ENCODE measurements at places on chromosomes 2 and 18.

DNA sequence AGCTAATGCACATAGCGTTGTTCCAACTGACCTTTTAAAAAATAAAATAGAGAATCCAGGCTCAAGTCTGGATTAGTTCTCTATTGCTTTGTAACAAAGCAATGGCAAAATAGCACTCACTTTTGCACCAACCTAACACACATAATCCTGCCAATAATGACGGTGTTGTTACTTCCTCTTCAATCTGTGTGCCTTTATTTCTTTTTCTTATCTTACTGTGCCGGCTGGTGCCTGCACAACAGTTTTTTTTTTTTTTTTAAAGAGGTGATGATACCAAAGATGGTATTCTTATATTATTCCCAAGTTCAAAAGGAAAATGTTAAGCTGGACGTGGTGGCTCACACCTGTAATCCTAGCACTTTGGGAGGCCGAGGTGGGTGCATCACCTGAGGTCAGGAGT lies 3.4 kb downstream of the PLB1 start:
- DNase-seq: no peak

DNA sequence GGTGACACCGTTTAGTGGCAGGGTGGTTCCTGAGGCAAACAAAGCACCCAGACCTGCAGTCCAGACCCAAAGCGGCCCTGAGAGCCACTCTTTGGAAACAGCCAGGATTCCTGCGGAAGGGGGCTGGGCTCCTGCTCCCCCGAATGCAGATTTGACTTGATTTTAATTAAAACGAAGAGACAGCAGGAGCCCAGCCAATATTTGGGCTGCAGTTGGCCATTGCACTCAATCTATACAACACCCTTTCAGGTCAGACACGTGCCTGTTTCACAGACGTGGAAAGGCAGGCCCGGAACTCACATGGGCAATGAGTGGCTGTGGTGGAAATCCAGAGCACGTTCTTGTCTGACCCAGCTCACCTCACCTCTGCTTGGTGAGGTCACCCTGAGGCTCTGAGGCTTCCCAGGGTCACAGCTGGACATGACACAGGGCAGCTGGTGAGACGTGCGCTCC lies 122.4 kb downstream of the NDUFA10 start:
- DNase-seq: no peak

GRCh38 chr2:149037851-149038250 lies 648 bp upstream of the LYPD6B start:
- DNase-seq: no peak

DNA sequence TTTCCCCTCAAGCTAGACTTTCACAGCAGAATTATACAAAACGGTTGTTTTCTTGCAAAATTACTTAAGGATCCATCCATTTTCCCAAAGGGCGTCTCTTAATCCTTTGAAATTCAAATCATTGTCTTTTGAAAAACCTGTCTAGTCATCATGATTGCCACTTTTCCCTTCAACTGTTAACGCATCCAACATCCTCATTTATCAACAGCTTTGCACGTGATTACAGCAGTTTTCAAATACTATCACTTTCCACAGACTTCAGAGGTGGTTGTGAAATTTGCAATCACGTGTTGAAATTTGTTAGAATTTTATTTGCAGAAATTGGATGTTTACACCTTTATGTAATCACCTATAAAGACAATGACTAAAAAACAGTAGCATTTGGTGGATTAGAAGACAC lies 304.4 kb upstream of the SLC39A10 start:
- DNase-seq: no peak

- DNase-seq: no peak
Measured at GRCh38 chr2:169746240-169746639, 12.6 kb downstream of the KLHL23 start.

DNA sequence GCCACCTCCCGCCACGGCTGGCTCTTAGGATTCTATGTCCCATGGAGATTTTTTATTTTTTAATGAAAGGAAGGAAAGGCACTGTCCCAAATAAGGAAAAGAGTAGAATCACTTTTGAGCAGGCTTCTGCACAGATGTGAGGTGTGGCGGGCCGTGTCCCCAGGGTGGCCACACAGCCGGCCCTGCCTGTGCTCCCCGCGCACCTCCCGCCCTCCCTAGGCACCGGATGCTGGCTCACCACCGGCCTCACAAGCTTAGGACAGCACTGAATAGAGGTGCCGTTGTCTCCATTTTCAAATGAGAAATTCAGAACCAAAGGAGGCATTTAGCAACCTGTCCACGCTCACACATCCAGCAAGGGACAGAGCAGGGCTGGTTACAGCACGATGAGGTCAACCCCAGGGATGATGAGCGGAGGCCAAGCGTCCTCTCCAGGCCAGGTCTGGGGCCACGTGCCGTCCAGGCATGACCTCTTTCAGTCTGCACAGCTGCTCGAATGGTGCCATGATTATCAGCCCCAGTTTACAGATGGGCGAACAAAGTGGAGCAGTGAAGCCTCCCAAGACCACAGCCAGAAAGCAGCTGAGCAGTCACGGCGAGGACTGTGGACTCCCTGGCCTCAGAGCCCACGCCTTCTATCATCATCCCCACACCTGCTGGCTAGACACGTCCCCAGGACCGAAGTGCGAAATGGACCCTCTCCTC lies 20.7 kb upstream of the TEX51 start:
- DNase-seq: no peak

- no peak for DNase-seq
Measured at GRCh38 chr2:375270-375955, 87.5 kb upstream of the ALKAL2 start.

- peak; percentile 62 for DNase-seq
Measured at GRCh38 chr2:112793449-112793978, 9.2 kb upstream of the IL1A start.

DNA sequence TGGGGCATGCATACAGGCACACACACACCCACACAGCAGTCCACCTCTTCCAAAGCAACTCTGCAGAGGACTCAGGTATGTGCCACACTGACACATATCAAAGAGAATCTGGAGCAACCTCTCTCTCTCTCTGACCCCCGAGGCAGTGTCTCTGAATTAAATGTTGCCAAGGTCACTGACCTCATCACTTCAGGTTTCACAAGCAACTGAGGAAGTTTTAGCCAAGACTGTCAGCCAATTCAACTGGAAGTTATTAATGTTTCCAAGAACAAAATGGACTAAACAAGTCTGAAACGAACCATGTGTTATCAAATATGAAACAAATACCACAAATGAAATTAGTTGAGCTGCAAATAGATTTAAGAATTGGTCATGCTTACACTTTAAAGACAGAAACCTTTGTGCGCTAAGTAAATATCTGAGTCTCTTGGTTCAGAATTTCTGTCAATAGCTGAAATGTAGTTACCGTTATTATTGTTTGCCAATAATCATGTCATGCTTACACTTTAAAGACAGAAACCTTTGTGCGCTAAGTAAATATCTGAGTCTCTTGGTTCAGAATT lies 86.1 kb downstream of the SLC25A12 start:
- no peak for DNase-seq

GRCh38 chr2:2547451-2547850 lies 216.4 kb upstream of the MYT1L start:
- no peak for DNase-seq

Measured in EH (cell line).